ENCODE measurements at places on chromosomes 3 and 15.

DNA sequence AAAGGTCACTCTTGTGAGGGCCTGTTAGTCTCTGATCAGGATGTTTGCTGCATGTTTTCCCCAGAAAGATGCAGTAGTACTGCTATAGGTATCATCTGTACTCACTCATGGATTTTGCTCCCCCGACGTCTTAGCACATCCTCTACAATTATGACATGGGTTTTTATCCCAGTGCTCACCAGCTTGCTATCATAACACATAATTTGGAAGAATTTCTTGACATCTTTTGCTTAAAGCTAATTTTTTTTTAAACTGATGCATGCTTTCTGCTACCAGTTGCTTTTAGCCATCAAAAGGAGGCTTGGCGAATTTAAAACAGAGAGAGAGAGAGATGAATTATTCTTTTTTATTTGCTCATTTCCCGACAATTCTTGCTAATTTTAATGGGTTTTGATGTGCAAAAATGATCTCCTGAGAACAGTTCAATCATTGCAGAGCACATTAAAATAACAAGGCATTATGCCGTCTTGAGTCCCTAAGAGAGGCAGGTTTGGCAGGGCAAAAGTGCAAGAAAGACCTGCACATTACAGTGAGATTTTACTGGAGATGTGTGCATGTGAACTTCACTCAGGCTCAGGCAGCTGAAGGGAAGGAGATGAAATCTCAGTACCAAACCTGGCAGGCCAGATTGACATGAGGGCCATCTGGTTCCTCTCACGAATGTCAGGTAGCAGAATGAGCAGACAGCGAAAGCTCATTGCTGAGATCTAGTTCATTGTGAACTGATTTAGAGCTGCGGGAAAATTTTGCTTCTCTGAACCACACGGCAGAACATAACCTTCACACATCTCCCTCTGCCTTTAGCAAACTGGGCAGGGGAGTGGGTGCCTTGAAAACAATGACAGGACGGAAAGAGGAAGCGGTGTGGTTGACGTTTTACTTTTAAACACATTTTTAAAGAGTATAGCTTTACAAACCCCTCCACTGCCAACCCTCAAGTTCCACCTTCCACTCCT, 25.9 kb upstream of the GOLGA8B start:
- no peak for DNase-seq

DNA sequence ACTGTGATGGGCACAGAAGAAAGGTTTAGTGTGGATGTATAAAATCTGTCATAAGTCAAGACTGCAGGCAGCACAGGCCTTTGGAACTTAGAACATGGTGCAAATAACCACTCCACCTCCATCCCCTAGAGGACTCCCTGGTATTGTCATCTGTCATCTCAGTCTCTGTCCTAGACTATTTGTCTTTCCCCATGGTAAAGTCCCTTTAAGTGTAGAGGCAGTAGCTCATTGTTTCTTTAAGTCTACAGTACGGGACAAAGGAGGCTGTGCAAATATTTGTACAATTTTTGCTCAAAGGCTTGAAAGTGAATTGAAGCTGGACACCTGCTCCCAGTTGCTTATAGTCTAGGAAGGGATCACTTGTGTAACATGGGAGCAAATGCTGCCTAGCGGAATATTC, 3.2 kb upstream of the PXYLP1 start:
- no peak for DNase-seq

GRCh38 chr3:4995500-4996053, 16.3 kb downstream of the BHLHE40 start:
- DNase-seq: no peak

DNA sequence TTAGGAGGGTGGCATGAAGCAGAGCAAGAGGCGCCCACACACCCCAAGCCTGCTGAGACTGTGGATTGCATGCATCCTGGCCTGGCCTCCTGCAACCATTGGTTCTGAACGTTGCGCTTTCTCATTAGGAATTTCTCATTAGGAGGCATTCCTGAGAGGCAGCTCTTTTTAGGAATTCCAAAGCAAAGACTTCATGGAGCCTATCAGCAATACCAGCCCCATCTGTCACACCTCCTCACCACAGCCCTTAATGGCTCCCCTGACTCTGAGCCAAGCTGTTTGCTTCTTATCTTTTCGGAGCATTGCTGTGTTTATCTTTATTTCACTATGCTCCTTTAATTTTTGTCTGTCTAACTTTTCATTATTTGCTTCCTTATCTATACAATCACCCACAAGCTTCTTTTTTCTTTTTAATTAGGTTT, 226.9 kb downstream of the CACNA2D3 start:
- no peak for DNase-seq

DNA sequence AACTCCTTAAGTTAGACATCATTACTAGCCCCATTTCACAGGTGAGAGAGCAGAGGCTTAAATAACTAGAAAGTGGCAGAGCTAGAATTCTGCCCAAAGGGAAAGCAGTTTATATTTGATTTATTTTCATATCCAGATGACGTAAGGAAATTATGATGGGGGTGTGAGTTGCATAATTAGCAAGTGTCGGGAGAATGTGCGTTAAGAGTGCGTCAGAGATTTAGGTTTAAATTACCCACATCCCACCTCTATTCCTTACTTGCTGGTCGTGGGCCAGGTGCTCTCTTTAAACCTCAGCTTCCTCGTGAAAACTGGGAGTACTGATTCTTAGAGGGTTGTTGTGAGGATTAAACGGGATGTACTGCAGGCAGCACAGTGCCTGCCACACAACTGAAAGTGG, 32.3 kb downstream of the FSTL1 start:
- DNase-seq: no peak

- DNase-seq: no peak
Observed at GRCh38 chr3:192060160-192060781, 599.3 kb downstream of the PYDC2 start.

DNA sequence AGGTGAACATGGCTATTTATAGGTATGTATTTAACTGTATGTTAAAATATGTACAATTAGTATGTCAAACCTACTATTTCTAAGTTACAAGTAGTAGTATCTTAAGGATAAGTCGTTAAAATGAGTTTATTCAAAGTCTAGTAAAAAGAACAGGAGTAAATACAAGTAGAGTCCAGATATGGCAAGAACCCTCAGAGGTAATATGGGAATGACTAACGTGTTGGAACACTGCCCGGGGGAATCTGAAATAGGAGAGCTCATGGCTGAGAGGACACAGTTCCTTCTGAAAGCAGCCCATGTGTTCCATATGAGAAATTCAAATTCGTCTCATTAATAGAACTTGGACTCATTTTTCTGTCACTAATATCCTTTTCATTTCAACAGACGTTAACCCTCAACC, 158.8 kb downstream of the CLSTN2 start:
- DNase-seq: no peak

GRCh38 chr3:177377166-177377565, 179.9 kb upstream of the TBL1XR1 start:
- no peak for DNase-seq

DNA sequence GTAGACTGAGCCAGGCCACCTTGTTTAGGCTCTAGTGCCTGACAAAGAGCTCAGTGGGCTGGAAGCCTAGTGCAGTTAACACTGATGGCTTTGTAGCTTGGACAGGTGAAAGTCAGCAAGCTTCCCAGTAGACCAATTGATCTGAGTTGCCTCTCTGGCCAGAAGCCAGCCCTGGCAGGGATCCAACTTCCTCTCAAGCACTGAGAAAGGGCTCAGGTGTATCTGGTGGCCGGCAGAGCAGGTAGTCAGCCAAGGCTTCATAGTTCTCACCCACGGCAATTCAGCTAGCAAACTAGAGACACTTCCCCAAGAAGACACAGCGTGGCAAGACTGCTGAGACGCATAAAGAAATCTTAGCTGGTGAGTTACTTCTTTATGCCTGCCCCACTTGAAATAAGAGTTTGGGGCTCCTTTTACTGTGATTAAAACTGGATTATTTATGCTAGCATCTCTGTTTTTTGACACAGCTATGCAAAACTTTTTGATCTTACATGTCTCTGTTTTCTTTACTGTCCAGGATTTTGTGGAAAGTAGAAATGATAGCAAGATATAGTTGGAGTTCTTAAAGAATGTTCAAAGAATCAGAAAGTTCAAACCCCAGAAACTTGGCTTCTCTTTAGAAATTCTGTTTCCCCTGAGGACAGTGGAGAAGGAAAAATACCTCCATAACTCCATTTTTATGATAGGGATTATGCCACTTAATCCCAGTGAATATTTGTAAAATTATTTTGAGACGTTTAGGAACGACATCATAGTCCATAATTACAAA, 8.4 kb upstream of the CA12 start:
- no peak for DNase-seq

- DNase-seq: no peak
Observed at GRCh38 chr3:53384465-53385423, 37.4 kb upstream of the DCP1A start.

DNA sequence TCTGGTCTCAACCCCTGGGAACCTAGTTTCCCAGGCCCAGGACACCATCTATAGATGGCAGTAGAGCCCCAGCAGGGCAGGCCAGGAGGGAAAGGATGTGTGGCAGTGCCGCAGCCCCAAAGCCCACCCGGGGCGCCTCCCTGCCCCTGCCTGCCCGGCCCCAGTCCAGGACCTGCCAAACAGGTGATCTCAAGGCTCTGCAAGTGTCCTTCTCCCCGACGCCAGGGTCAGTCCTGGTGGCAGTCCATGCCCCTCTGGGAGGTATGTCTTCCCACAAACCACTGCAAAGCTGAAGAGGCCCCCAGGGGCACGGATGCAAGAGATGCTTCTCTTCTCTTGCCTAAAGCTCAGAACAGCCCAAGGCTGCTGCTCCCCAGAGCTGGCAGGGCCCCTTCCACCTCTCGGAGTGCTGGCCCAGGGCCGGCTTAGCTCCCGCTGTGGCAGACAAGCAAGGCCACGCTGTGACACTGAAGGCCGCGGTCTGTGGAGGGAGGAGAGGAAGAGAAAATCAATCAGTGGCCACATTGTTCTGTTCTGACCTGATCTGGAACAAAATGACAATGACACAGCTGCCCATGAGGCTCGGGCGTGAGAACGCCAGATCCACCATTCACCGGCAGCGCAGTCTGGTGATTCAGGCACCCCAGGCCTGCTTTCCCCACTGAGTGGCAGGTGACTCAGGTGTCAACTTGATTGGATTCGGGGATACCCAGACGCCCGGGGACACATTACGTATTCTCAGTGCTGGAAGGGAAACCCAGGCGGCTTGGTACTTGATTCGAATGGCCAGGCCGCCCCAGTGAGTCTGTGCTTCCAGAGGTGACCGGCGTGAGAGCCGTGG, 34.0 kb downstream of the KLHL25 start:
- no peak for DNase-seq

DNA sequence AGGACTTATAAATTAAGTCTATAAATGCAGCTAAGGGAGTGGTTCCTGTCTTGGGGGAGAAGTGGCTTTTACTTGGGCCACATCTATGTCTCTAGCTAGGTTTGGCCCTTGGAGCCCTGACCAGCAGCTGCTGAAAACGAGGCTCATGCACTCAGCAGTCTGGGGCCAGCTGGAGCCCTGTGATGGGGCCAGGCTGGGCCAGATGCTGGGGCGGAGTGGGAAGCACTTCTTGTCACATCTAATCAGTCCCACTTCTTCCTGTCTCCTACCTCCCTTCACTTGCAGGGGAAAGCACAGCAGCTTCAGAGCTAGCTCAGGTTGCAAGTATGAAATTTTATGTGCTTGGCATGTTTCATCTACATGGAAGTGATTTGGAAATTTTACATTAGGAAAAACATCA, 209.9 kb upstream of the ROPN1 start:
- no peak for DNase-seq

DNA sequence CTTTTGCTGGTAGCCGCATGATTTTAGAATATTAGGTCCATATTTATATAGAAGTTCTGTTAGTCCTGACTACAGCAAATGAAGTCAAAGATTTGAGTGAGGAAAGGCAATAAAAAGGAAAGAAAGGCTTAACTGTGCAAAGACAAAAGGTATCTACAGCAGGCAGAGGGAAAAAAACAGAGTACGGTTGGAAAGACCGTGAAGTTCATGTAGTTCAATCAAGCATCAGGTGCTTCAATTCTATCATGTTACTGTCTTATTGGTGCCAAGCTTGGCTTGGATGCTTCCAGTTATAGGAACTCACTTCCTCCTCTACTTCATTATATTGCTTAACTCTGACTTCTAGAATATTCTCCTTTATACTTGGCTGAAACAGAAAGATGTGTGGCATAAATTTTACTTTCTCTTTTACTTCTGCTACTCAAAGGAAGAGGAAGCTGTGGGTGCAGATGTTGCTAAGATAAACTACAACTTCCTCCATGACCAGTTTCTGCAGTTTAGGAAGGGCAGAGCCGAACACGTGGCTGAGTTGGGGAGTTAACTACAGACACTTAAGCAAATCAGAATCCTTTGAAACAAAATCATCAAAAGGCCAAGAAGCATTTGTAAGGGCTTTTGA, 72.6 kb upstream of the ZBED2 start:
- DNase-seq: peak; percentile 11

DNA sequence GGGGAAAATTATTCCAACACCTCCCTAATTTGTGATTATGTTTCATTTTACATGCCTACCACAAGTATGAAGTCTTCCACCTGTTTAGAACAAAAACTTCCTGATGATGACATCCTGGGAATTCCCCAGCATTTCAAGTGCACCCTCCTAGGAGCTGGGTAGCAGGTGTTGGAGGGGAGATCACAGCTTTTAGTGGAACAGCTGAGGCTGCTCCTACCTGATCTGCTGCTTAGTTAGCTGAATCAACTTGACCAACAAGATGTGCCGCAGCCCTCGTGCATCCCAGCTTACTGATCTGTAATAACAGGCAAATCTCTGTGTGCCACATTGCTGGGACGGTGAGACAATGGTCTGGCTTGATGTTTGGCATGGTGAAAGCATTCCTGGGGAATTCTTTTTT, 29.7 kb downstream of the TRAK1 start:
- DNase-seq: no peak

GRCh38 chr3:114879059-114880031, 267.7 kb downstream of the ZBTB20 start:
- DNase-seq: no peak

DNA sequence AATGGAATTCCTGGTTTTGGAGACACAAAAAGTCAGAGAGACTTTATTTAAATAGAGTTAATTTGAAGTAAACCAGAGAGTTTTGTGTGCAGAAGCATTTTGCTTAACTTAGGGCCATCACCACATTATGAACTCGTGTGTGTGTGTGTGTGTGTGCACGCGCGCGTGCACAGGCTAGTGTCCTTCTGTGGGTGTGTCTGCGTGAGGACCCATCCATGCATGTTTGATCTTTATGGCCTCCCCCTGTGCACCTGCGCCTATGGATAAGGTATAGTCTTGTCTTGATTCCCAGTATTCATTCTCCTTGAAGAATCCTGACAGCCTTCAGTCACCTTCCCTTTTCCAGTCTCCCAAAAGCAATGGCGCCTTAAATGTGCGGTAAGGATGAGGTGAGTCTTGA, 26.0 kb downstream of the MUC20 start:
- no peak for DNase-seq

GRCh38 chr3:8500319-8500988, 1.2 kb upstream of the LMCD1 start:
- no peak for DNase-seq

Data from stimulated activated CD4-positive, alpha-beta T cell treated with anti-CD3 and anti-CD28 coated beads, Interleukin-15, amount 100 ng/mL, for 1 hour (primary cell).